HS-27A (cell line): ENCODE measurements at places on chromosomes 7 and 10.
A peak's percentile ranks its signal among the peaks of the same experiment; 100 is the strongest.

DNA sequence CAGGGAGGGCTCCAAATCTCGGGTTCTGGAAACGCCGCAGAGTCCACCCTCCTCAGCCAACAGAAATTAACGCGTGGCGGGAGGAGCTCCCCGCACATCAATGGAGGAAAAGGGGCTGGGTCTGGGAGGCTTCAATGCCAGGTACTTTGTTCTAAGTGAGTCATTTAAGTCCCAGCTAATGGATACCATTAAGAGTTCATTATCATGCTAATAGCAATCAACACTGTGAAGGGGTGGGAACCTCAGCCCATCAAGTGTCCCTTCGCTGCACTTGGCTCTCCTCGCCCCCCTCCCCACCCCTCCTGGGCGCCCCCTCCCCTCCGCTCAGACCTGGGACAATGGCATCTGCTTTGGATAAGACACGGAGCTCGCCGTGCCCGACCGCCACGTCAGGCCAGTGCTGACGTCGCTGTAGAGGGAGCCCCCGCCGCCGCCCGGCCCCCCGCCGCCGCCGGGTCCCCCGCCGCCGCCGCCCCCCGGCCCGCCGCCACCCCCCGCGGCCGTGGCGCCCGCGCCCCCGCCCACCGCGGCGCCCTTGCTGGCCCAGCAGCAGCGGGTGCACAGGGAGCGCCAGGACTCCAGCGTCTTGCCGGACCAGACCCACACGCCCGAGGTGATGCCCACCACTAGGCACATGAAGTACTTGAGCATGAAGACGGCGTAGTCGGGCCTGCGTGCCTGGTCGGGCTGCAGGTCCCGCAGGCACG, 2.9 kb downstream of the FZD8 start:
- no peak for DNase-seq

- DNase-seq = peak; percentile 22
These were observed 486 bp downstream of the CACNA2D1 start for GRCh38 chr7:82443036-82443546.

- no peak for DNase-seq
These were observed 2.1 kb downstream of the CNNM2 start for GRCh38 chr10:102919992-102920739.

GRCh38 chr10:106635947-106636346, 528.6 kb downstream of the SORCS1 start:
- DNase-seq = no peak

- no peak for DNase-seq
These were observed 39.7 kb downstream of the FRMPD2 start for GRCh38 chr10:48234787-48235186.

- DNase-seq = no peak
These were observed 309.7 kb downstream of the EXOC4 start for GRCh38 chr7:133562621-133563020.

DNA sequence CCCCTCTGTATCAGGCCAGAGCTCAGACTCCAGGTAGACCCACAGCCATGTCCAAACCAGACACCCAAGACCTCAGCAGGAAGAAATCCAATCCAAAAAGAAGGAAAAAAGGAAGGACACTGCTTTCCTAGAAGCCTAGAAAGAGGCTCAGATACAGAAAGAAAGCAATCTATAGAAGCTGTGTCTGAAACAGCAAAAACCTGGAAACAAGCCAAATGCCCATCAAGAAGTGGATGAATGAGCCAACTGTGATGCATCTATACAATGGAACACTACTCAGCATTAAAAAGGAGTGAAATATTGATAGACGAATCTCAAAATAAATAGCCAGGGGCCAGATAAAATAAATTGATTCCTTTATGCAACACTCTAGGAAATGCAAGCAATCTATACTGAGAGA, 31.6 kb downstream of the GRB10 start:
- DNase-seq = no peak

DNA sequence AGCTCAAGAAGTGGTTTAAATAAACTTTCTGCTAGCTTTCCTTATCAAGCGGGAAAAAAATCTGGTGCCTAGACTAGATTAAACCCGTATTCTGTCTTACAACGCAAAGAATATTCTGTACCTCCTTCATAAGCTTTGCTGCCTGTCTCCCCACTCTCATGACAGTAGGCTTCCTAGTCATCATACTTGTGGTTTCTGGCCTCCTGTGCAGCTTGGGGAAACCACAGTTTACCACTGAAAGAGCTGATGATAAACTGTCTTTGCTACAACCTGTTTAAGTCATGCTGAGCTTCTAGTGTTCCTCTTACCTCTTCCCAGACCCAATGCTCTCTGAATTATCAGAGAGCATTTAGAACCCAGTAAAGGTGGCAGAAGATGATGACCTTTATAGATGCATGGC, 55.0 kb downstream of the PODXL start:
- no peak for DNase-seq

- DNase-seq = no peak
These were observed 134.0 kb downstream of the SEMA3D start for GRCh38 chr7:85052894-85053293.

DNA sequence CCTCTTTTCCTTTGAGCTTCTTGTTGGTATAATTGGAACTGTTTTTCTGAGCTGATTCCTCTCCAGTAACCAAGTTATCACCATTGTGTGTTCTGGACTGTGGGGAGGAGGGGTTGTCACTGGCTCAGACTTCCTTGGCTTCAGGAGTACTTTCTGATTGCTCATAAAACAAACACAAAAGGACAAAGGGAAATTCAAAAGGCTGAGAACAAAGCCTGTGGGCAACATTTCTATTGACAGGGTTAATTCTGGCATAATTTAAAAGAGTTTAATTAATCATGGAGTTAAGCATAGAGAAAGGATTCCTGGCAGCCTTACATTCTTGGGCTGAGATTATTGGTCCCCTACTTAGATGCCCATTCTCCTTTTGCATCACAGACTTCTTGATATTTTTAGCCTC, 222.9 kb upstream of the KMT2E start:
- no peak for DNase-seq

- no peak for DNase-seq
These were observed 22.4 kb downstream of the KCNH2 start for GRCh38 chr7:150955519-150956394.

DNA sequence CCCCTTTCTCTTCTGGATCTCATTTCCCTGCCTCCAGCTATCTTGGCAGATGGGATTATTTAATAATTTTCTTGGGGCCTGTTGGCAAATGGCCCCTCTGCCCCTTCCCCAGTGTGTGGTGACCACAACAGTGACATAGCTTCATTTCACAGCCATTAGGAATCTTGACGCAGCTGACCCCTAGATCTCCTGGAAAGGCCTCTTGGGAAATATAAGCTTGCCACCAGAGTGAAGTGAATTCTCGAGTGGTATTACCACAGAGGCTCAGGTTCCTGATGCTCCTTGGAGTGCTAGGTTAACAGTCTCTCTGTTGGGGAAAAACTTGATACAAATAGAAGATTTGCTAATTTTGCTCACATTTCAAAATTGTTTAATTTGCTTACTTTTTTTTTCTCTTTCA, 57.8 kb downstream of the AUTS2 start:
- DNase-seq = no peak

- DNase-seq = no peak
These were observed 66.1 kb downstream of the FZD1 start for GRCh38 chr7:91330191-91330808.

DNA sequence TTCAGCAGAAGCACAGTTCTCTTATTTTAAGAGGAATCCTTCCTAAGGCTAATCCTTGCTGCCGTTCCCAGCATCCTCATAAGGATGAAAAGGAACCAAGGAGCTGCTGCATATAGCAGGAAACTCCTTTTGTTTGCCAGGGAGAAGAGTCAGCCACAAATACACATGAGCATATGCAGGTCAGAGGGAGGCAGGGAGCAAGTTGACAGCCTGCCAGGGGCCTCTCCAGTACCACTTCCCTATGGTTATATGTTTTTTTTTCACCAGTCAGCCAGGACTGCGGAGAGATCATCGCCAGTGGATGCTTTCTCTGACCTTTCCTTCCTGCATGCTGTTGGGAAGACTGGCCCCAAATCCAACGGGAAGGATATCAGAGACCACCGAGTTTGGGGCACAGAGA, 39.8 kb downstream of the SLC35B4 start:
- no peak for DNase-seq

DNA sequence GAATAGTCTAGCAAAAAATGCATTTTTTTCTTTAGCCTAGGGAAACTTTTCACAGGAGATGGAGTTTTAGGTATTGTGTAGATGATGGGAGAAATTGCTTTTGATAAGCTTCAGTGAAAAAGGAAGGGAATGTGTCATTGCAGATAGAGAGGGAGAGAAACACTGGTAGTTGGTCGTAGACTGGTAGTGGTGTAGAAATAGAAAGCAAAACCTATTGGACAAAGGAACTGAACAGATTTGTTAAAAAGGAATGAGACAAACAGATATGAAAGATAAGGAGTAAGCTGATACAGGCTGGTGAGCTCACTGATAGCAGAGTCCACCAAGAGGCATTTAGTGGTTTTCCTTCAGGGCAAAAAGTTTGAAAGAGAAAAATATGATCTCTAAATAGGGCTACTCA, 94.3 kb downstream of the ZEB1 start:
- DNase-seq = no peak

DNA sequence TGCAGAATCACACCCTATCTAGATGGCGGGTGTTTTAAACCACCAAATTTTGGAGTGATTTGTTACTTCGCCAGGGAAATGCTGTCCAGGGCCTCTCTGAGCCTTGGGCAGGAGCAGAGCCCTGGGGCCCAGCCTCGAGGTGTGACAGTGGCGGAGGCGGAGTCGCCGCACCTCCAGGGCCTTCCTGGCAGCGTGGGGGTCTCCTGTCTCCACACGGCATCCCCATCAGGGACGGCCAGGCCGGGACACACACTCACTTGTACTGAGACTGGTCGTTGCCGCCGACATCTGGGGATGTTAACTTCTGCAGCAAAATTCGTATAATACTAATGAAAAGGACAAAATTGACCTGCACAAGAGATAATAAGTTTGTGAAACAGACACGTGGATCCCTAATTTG, 110.7 kb downstream of the VIPR2 start:
- no peak for DNase-seq

- no peak for DNase-seq
These were observed 84.9 kb downstream of the NHLRC2 start for GRCh38 chr10:113939212-113939860.

DNA sequence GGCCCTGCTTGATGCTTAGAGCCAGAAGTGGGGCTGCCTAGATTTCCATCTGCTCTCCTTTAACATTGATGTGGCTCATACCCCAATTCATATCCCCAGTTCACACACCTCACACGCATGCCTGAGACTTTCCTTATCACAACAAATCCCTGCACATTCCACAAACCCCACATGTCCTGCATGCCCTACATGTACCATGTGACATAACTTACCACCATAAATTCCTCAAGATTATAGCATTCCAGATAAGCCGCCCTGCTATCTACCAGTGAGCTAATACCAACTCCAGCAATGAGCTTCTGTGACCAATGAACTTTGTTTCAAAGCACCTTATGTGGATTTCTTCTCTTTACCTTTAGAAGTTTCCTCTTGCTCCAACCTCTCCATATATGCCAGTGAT, 104.7 kb upstream of the RAB11FIP2 start:
- no peak for DNase-seq

DNA sequence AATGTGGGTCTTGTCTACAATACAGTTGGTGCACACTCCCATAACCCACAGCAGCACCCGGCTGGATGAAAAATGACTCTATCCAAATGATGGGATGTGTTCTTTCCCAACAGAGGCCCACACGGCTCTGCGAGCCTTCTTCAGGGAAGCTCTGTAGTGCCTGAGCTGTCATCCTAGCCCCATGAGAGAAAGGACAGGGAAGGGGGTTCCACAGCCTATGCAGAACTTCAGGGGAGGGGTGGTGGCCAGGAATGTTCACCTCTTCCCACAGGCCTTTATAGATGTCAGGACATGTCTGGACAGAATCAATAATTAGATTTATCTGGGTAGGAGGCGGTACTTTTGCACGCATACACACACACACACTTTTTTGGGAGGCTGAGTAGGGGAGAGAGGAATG, 109.0 kb downstream of the JCAD start:
- no peak for DNase-seq

DNA sequence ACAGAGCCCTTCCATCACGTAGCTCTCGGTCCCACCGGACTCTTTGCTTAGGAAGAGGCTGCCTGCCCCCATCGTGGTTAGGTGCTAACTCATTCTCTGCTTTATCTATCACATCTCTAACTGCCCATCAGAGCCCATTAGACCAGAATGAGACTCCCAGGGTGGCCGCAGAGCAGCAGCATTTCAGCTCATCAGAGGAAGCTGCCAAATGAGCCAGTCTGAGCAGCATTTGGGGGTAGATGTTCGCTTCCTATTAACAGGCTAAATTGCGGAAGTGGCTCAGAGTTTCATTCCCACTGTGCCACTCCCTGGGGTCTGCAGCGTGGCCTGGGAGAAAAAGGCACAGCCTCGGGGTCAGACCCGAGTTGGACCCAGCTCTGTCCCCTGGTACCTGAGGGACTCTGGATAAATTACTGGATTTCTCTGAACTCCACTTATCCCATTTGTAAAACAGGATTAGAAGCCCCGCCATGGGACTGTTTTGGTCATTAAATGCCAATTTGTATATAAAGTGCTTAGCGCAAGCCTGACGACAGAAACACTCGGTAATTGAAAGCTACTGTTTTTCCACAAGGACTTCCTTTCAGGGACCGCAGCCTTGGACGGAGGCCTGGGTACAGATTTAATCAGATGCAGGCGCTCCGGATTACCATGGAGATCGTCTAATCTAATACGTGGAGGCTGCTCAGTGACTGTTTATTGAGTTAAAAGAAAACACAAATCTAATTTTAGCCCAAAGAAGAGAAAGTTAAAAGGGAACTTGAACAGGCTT, 73.8 kb upstream of the PRLHR start:
- no peak for DNase-seq

DNA sequence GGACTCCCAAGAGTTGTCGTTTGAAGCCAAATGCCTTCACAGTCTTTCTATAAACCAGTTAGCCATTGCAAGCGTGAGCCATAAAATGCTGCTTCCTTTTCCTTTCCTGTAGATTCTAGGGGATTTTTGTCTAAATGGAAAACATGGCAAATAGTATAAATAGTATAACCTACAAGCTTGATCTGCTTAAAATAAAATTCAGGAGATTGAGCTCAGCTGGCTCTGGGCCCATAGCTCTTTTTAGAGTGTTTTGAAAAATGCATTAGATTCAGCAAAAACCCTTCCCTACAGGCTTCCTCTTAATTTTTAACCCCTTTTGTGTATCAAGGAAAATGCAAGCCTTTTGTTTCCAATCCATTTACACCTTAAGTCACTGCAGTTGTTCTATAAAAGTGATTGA, 190.1 kb upstream of the GDF10 start:
- DNase-seq = no peak

DNA sequence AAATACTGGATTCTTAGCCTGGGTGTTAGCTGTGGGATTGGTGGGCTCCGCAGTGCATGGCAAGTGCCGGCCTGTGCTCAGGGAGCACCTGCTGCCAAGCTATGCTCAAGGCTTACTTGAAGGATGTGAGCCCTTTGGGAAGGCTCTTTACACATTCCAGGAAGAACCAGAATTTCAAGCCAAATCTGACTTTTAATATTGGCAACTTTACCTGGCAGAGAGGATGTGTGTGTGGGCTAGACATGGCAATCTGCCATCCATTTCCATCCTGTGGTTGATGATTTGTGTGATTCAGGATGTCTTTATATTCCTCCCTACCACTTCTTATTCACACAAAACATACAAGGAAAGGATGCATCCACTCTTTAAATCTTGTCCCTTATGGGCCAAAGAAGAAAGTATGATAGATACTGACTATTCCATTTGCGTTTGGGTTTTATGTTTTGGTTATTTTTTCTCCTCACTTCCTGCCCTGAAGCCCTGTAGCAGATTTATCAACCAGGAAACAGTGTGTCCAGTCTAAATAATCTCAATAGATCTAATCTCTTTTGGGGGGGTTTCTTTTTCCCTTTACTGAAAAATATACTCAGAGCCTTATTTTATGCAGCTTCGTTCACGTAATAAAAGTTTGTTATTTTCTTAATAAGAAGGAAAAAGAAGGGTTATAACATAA, 247.1 kb downstream of the COBL start:
- no peak for DNase-seq
